Astrocyte (in vitro differentiated cells and primary cell): ENCODE measurements at places on chromosomes 1 and 21.
A peak's percentile ranks its signal among the peaks of the same experiment; 100 is the strongest.

DNA sequence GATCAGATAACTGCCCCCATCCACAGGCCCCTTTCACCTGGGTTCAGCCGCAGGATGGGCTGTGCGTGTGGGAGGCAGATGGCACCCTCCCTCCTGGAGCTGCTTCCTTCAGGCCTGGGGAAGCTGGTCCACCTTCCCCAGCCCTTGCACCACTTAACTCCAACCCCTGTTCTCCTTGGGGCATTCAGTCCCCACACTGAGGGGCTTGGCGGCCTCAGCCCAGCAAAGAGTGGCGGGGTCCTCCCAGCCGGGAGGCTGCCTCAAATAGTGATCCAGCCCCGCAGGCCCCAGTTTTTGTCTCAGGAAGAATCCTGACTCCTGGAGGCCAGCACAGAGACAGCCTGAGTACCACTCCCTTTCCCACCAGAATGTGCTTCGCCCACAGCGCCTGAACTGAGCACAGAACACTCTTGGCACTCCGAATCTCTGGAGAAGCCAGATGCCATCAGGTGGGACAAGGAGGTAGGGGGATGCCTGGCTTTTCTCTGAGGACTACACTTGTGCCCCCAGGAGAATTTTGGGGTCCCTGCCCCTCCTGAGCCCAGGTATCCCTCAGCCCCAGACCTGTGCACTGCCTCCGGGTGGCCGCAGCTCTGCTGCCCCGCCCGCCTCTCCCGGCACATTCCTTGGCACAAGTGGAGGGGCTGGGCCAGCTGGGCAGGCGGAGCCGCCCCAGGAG, 936 bp downstream of the PAQR6 start:
- DNase-seq = no peak

DNA sequence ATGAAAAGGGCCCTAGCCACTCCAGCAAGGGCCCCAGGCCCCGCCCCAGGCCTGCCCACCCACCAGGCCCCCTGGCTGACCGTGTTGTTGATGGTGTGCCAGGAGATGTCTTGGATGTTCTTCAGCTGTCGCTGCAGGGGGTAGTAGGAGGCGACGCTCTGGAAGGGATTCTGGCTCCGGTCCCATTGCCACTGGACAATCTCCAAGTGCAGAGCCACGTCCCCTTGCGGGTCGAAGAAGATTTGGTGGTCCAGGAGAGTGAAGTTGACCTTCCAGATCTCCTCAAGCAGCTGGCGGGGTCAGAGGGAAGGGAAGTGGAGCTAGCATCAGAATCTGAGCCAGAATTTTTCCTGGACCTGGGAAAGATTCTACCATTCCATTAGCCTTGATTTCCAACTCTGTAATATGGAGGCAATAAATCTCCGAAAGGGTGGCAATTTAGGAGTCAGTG, 10.2 kb downstream of the TAS1R2 start:
- DNase-seq = no peak

DNA sequence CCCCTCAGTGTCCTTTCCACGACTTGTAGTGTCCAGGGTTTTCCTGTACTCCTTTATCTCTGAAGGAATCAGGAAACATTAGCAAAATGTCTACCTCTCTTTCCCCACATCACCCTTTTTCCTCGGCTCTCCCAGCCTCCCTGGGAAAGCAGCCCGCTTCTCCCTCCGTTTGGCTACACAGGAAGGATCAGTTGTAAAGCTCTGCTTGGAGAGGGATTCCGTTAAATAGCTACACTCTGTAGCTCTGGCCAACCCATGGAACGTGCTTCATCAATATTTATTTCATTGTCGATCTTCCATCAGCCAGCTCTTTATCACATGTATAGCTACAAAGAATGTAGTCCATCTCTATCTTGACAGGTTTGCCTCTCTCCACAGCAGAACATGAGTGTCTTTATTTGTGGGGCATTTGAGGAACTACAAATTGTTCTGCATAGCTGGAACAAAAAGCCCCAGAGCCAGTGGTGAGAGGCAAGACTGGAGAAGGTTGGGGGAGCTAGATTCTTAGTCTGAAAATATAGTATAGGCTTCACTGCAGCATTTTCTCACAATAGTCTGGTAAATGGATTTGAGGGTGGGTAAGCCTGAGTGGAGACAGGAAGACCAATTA, 191.8 kb downstream of the SLC35F3 start:
- DNase-seq = no peak

GRCh38 chr1:236794585-236795034, 482 bp upstream of the MTR start:
- DNase-seq = no peak

DNA sequence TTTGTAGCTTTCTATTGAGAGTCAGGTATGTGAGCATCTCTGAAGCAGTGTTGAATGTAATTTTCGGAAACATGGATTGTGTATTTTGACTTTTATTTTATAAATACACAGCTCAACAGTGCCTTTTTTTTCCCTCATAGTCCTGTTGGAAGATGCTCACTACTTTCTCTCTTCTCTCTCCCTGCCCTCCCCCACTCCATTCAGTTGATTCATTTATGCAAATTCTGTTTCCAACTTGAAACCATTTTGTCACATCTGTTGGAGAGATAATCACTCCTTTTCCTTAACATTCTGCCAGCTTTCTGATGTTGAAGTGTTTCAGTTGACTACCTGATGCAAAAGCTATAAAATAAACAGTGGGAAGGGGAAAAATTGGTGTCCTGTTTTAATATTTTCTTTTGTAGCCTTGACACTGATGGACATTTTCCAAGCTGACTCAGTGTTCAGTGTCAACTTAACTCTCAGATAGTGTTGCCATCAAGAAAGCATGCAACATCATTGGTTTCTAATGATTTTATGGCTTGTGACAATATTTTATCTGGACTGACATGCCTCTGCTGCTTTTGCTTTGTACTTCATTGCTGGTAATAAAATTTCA, 194.5 kb downstream of the HS2ST1 start:
- peak; percentile 23 for DNase-seq

DNA sequence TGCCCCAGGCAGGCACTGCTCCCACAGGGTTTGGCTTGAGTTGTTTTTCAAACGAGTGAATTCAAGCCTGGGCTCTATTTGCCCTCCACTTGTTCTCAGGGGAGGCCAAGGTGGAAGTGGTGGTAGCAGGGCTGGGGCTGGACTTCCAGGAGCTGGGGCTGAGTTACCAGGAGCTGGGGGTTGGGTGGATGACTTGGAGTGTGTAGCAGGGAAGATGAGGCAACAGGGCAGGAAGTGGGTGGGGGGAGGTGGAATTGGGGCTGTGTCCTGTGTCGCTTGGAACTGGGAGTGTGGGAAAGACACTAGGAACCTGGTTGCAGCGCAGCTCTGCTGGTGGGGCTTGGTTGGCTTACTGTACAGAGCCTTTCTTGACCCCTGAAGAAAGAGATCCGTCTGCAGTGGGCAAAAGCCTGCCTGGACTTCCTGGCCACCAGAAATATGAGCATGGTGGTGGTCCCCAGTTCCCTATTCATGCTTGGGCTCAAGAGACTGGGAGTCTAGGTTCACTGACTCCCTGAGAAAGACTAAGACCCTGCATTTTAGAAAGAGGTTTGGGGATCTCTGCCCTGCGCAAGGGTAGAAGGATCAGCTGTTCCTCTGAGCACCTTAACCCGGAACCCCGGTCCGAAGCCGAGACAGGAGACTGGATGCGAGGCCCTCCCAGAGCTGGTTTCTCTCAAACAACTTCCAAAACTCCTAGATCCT, 3.1 kb downstream of the TFAP2E start:
- no peak for DNase-seq

GRCh38 chr1:199333180-199333579, 694.3 kb upstream of the NR5A2 start:
- no peak for DNase-seq

DNA sequence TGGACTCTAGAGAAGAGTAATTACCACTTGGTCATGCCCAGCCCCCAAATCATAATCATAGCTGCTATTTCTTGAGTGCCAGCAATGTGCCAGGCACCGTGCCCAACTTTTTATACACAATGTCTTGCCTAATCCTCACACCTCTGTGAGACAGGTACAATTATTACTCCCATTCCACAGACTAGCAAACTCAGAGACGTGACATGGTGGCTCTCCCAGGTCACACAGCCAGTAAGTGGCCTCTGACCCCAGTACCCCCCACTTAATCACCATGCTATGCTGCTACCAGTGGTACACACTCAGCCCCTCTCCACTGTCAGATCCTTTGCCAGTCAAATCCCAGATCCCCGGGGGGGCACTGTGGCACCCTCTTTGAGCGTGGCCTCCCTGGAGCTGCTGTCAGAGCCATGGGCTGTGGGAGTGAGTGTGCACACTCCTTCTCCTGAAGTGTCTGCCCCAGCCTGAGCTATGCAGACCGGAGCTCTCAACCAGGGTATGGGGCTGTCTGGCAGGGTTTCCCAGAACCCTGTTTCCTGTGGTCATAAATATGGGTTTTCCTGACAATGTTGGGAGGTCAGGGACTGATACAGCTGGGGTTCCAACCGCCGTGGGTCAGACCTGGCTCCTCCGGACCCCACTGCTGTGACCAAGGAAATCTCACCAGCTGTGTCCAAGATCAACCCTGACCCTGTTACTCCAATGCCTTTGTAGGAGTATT, 51.8 kb downstream of the LACTBL1 start:
- DNase-seq = no peak

DNA sequence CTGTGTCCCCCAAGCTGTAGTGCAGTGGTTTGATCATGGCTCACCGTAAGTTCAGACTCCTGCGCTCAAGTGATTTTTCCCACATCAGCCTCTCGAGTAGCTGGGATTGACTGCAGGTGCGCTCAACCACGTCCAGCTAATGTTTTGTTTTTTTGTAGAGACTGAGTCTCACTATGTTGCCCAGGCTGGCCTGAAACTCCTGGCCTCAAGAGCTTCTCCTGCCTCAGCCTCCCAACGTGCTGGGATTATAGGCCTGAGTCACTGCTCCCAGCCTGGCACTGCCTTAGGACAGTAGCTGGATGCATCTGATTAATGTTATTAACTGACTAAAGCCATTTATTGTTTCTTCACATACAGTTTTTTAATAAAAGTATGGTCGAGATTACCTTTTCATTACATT, 40.2 kb downstream of the RNF11 start:
- no peak for DNase-seq

DNA sequence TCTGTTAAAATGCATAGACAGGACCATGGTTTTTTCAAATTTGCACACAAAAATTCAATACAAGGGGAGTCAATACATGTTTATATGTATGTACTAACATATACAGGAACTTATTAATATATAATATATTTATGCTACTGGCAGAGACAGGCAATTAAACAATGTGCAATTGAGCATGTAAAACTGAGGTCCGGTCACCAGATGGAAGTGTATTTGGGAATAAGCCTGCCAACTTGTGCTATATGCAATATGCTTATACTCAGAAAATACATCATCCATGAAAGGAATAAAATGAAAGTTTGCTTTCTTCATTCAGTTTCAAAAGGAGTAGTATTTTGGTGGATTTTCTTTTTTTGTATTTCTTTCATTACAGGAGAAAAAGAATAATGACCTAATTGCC, 640.2 kb upstream of the CXADR start:
- no peak for DNase-seq

GRCh38 chr1:182803846-182804245, 14.3 kb downstream of the NPL start:
- DNase-seq = no peak

DNA sequence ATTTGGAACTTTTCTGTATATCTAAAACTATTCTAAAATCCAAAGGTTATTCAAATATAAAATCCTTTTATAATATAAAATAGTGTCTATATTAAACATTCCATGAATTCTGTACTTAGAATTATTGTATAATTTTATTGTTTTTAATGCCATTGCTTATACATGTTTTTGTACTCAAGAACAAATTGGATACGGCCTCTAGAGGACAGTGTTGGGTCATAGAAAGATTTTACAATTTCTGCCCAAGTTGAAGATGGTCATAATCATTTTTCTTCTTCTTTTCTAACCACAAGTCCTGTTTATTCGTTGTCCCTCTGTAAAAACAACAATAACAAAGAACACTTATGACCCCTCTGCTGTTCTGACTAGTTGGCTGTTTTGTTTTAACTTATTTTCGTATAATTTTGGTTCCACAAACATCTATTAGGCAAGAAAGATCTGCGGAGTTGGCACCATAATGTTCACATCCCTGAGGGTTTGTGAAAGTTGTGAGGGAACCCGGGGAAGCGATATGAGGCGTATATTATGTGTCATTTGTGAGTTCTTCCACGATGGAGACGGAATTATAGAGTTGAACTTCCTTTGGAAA, 75.7 kb upstream of the KIF26B start:
- peak; percentile 43 for DNase-seq

GRCh38 chr1:11654939-11655808, 497 bp downstream of the FBXO44 start:
- DNase-seq = no peak

- no peak for DNase-seq
Measured at GRCh38 chr1:205811660-205812059, 1.3 kb downstream of the SLC41A1 start.

- peak; percentile 93 for DNase-seq
Measured at GRCh38 chr1:33876970-33877650, 13.2 kb downstream of the HMGB4 start.

- DNase-seq = peak; percentile 95
Measured at GRCh38 chr1:24362982-24363614, 43.9 kb downstream of the GRHL3 start.

GRCh38 chr1:55289614-55290013, 74.5 kb upstream of the USP24 start:
- DNase-seq = no peak

DNA sequence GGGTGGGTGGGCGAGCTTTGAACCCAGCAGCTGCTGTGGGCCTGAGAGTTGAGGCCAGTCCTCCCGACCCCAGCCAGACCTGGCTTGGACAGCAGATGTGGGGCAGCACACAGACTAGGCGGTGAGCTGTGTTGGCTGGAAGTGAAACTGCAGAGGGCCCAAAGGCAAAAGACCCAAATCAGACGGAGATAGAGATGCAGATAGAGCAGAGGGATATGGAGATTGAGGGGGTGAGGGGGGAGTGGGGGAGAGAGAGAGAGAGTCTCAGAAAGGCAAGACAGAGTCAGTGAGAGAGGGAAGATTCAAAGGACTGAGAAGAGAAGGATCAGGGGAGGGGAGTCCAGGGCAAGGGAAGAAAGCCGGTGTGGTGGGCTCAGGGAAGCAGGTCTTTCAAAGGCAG, 17.0 kb upstream of the POU3F1 start:
- DNase-seq = no peak

DNA sequence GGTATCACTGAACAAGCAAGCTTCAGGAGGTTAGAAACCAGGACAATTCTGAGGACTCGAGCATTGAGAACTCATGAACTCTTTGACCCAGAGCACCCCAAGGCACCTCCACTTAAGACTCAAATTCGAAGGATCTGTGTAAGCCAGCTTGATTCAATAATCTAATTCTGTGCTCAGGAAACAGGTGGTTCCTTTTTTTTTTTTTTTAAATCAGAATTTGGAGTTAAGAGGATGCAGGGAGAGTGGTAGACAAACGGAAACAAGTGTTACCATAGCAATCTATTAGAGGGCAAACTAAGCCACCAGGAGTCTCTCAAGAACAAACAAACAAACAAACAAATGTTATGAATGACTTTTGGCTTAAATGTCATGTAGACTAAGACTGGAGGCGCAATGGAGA, 53.8 kb upstream of the DPH5 start:
- no peak for DNase-seq

- no peak for DNase-seq
Measured at GRCh38 chr1:152410028-152410427, 4.0 kb downstream of the CRNN start.
